ENCODE measurements at places on chromosomes 4 and X. TPM values are rescaled to one million over a fixed set of nuclear protein-coding genes. Genes with fewer than 3 reads are reported as not detected.

Gene EDA2R
- 5.1 TPM for total RNA-seq

Gene CHRDL1
- not detected for total RNA-seq

Gene MMAA
- total RNA-seq = 9.1 TPM

Gene CMC4
- total RNA-seq = 9.0 TPM

Gene SPANXN3
- not detected for total RNA-seq

Gene RELL1
- 57.7 TPM for total RNA-seq

Gene LRPAP1
- total RNA-seq = 193 TPM

Gene ADH1B
- not detected for total RNA-seq

Gene HS6ST2
- total RNA-seq = 14.0 TPM

Gene CDX4
- total RNA-seq = not detected

Gene SPANXD
- total RNA-seq = not detected

Gene SMIM10L2A
- total RNA-seq = 2.7 TPM

Gene VCX
- total RNA-seq = not detected

Gene GSX2
- total RNA-seq = not detected

Gene ENAM
- not detected for total RNA-seq

Gene TSPAN7
- 0.68 TPM for total RNA-seq

Gene POU4F2
- total RNA-seq = not detected

Gene UGT2B7
- total RNA-seq = 0.36 TPM

Gene NLGN4X
- total RNA-seq = 0.50 TPM

Gene HS3ST1
- 14.2 TPM for total RNA-seq

Gene PAK3
- total RNA-seq = under 0.01 TPM

Gene L1CAM
- total RNA-seq = 2.1 TPM

Gene CENPVL3
- not detected for total RNA-seq

Gene RBMX
- total RNA-seq = 71.1 TPM

Gene MAGIX
- total RNA-seq = 2.7 TPM

Gene NUDT11
- 5.5 TPM for total RNA-seq

Gene SULT1B1
- under 0.01 TPM for total RNA-seq

All from nasal cavity respiratory epithelium epithelial cell of viscerocranial mucosa (primary cell).